HuH-7.5 (cell line): ENCODE measurements at places on chromosomes 2 and 18.

- DNase-seq, result no peak
Observed at GRCh38 chr18:78861116-78861515, 118.5 kb upstream of the SALL3 start.

- DNase-seq, result no peak
Observed at GRCh38 chr2:205119136-205119535, 563.2 kb upstream of the NRP2 start.

DNA sequence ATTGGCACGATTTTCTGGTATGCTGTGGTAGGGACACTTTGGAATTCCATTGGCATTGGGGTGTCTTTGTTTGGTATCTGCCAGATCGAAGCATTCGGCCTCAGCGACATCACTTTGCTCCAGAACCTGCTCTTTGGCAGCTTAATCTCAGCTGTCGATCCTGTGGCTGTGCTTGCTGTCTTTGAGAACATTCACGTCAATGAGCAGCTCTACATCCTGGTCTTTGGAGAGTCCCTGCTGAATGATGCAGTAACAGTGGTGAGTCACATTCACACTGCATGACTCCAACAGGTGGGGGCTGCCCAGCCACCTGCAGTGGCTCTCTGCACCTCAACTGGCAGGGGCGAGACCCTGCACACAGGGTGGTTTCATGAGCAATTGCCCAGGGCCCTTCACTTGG is 38.4 kb downstream of the SLC9A2 start:
- DNase-seq, result no peak

DNA sequence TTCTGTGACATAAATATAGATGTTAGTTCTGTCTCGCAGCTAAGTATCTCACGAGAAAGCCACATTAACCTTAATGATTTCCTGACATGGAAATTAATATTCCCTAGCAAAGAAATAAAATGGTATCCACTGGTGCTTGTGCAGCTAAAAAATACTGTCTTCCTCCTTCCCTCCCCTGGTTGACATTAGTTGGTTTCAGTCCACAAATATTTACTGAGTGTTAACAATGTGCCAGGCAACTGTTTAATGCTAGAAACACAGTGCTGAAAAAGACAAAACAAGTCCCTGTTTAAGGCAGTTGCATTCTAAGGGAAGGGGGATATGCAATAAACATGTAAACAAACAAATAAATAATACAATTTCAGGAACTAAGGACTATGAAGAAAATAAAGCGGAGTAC is 44.2 kb upstream of the VPS54 start:
- DNase-seq, result no peak

GRCh38 chr18:22191923-22192322 is 22.5 kb downstream of the GATA6 start:
- no peak for DNase-seq

DNA sequence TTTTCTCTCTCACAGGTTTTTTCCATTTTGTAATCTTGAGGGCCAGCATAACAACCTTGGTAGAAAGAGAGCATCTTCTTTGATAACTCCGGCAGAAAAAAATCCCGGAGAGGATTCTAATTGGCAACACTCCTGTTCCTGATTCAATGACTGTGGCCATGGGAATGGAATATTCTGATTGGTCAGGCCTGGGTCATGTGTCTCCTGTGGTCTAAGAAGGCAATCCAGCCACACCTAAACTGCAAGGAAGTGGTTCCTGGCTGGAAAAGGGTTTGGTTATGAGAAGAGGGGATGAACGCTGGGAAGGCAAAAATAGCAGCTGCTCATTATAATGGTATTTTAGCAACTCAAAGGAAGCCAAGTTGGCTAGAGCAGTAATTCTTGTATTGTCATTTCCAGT is 24.8 kb upstream of the ZNF638 start:
- DNase-seq, result no peak

GRCh38 chr18:79302120-79302519 is 93.6 kb upstream of the NFATC1 start:
- no peak for DNase-seq

DNA sequence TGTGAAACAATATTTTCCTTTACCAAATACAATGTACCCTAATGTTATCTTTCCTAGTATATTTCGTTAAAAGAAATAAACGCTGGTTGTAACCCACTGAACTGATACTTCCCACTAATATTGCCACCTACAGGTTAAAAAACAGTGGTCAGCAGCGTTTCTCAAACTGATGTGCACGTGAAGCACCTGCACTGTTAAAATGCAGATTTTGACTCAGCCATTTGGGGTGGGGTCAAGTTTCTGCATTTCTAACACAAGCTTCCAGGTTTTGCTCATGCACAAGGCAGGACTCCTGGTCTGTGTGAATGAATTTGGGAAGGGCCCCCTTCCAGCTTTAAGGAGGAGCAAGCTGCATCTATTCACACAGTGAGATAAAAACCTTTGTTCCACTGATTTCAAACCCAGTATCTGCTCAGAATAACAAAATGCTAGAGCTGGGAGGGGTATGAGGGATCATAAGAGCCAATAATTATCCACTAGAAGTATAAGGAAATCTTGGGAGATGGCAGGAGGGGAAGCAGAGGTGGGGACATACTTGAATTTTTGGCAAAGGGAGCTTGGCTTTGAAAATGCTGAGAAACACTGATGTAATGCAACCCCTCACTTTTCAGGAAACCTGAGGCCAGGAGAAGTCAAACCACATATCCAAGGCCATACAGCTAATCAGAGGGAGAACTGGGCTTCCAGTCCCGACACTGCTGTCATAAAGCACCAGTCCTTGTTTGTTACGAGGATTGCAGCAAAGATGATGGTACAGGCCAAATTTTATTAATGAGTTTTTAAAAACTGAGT is 116.2 kb downstream of the RBMS1 start:
- no peak for DNase-seq

- DNase-seq, result no peak
Observed at GRCh38 chr18:286515-287310, 18.9 kb upstream of the THOC1 start.

- no peak for DNase-seq
Observed at GRCh38 chr2:76569819-76570218, 859.1 kb upstream of the GCFC2 start.

DNA sequence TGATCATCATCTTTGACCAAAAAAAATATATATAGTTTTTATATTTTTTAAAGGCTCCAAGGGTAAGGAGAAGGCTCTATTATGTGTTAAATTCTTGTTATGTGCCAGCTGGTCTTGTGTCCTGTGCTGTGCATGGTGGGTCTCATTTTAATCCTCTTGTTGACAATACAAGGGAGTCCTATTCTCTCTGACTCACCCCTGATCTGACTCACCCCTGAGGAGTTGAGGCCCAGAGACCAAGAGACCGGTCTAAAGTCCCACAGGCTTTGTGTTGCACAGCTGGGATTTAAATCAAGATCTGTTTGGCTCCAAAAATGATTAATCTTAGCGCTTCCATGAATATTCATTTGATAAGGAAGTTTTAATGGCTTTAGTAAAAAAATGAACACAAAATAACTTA is 25.7 kb downstream of the MC2R start:
- no peak for DNase-seq

- no peak for DNase-seq
Observed at GRCh38 chr18:46794607-46795006, 37.8 kb upstream of the ST8SIA5 start.

GRCh38 chr18:56130481-56130880 is 507.9 kb downstream of the TXNL1 start:
- DNase-seq, result no peak

DNA sequence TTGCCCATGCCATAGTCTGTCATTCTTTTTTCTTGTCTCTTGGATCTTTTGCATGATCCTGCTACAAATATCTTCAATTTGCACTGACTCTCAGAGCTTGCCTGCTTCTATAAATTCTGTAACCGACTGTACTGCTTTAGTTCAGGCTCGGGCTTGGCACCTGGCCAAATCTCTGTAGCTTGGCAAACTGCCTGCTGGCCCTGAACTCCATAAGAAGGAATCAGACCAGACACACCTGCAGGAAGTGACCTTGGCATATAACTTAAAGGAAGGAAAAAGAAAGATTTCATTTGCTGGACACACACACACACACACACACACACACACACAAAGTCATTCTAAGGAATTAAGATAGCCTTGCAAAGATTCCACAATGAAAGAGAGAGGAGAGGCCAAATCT is 291.2 kb upstream of the DDX18 start:
- DNase-seq, result no peak

- no peak for DNase-seq
Observed at GRCh38 chr2:227410191-227410590, 22.4 kb upstream of the SCYGR1 start.

DNA sequence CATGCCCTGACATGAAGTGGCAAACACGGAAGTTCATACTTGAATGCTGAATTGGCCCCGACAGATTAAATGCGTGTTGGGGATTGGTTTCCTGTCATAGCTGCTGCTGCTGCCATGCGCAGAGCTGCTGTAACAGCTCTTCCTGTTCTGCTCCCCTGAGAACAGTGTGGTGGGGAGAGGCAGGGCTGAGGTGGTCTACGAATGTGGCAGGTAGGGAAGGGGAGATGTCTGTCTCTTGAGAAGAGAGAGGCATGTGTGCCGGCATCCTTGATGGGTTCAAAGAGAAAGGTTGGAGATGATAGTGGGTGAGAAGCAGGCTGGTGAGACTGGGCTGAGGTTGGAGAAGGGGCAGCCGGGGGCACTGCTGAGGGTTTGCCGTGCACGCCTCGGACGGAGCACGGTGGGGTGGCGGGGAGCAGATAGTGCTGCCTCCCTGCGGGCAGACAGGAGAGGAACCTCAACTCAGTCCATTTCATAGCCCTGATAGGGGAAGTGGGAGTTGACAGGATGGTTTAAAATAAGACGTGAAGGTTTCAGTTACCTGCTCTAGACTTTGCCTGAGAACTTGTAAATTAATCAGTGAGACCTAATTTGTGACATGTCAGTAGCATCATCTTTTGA is 46.1 kb downstream of the TMEM185B start:
- no peak for DNase-seq

- no peak for DNase-seq
Observed at GRCh38 chr2:70473101-70473722, 80.4 kb downstream of the TGFA start.

GRCh38 chr18:9642799-9643462 is 28.6 kb upstream of the PPP4R1 start:
- DNase-seq, result no peak
